ENCODE measurements at places on chromosomes 16 and 17.

- DNase-seq, result no peak
These were observed 127.0 kb upstream of the NLRP1 start for GRCh38 chr17:5711344-5711743.

GRCh38 chr17:40023590-40024292 is 8.5 kb downstream of the CSF3 start:
- no peak for DNase-seq

DNA sequence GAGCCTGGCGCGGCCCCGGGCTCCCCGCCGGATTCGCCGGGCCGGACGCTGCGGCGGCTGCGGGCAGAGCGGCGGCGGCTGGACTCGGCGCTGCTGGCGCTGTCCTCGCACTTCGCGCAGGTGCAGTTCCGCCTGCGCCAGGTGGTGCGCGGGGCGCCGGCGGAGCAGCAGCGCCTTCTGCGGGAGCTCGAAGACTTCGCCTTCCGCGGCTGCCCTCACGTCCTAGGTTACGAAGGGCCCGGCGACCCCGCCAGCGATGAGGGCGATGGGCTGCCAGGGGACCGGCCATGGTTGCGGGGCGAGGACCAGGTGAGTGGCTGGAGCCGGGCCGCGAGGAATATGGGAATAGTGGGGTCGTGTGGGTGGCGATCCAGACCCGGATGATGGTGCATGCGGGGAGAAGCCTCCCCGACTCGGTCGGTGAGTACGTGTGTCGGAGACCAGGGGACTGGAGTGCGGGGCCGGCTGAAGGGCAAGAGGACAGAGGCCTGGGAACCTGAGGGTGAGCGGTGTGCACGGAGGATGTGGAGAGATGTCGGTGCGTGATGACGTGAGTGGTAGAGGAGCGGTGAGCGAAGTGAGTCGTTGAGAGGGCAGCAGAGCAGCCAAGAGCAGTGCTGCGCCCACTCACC is 517 bp downstream of the RUNDC1 start:
- peak; percentile 81 for DNase-seq

DNA sequence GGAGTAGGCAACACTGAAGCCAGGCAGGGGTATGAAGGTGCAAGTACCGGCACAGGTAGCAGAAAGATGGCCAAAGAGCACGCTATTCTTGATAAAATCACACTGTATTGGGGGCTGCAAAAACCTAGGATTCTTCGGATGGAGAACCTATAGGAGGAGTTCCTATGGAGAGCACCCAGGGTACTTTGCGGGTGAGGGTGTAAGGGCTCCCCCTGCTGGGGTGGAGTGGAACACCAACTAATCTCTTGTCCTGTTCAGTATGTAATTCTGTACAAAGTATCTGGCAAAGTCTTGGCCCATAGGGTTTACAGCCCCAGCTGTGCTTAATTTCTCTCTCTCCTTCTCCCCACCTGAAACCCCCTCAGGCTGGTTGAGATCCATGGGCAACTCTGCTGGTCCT is 393.1 kb upstream of the ASIC2 start:
- DNase-seq, result peak; percentile 35

GRCh38 chr17:50719924-50720794 is 756 bp downstream of the LUC7L3 start:
- DNase-seq, result no peak

GRCh38 chr16:13012601-13013000 is 111.2 kb downstream of the SHISA9 start:
- no peak for DNase-seq

- DNase-seq, result no peak
These were observed 814 bp upstream of the RUNDC3A start for GRCh38 chr17:44307387-44308186.

GRCh38 chr16:88633684-88634140 is 4.7 kb upstream of the IL17C start:
- peak; percentile 59 for DNase-seq

DNA sequence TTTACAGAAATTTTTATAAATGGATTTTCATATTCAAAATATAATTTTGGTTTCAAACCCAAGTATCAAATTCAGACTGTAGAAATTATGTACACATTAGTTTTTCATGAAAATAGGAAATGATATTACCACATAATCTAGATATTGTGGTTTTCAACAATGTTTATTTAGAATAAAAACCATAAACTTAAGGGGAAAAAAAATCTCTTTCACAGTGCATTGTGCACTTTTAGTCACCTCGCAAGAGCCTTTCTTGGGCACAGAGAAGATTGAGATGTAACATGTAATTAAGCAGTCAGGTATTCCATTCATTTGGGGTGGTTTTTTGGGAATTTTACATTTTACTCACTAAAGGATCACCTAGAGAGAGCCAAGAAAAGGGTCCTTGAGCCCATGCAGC is 104.0 kb downstream of the TANC2 start:
- no peak for DNase-seq

GRCh38 chr17:14826358-14826757 is 438.8 kb downstream of the PMP22 start:
- DNase-seq, result no peak

DNA sequence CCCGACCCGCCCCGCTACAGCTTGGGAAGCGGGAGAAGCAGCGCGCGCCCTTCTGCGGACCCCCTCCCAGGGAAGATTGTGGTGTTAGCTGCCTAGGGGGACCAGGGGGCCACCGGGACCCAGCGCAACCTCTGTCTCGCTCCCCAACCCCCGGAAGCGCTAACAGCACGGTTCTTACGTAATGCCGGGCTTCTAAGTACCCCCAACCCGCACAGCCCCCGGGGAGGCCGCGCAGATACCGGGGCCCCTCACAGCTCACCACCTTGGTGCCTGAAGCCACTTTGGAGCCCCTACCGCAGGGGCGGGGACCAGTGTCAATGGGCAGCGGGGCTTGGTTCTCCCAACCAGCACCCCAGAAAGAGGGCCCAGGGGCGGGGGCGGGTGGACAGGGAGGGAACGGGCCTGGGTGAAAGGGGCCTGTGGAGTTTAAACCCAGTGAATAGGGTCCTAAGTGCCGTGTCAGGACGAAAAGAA is 348 bp downstream of the MPP2 start:
- DNase-seq, result peak; percentile 12

DNA sequence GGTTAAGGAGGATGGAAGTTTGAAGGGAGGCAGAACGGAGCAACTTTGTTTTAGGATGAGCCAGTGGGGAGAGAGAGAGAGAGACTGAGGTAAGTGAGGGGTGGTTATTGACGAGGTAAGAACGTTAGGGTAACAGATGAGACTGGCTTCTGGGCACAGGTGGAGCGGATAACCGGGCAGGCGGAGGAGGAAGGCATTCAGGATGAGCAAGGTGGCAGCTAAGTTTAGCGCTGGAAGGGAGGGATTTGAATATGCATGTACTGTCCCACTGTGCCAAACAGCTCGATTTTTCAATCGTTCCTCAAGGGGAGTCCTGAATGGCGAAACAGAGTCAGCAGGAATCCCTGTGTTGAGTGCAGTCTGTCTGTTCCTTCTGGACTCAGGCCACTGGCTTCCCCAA is 35.8 kb downstream of the CACNG3 start:
- DNase-seq, result no peak

DNA sequence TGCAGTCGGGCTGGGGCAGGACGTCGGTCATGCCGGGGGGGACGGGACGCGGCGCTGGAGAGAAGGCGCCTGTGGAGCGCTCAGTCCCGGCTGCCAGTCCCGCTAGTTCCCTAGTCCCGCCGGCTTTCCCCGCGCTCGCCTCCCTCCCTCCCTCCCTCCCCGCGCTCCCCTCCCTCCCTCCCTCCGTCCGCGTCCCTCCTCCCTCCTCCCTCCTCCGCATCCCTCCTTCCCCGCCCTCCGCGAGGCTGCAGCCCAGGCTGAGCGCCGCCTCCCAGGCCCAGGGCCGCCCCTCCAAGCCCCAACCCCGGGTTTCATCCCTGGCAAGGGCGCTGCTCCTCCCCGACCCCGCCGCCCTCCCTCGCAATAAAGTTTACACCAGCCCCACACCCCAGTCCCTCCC is 34.8 kb downstream of the TIMM22 start:
- no peak for DNase-seq

Measured in activated naive CD4-positive, alpha-beta T cell treated with anti-CD3 and anti-CD28 coated beads for 36 hours (primary cell).